ENCODE measurements at places on chromosomes 3 and 15. TPM values are rescaled to one million over a fixed set of nuclear protein-coding genes. Genes with fewer than 3 reads are reported as not detected.

Gene TP63
- total RNA-seq, result 0.06 TPM

Gene COLQ
- total RNA-seq, result 0.27 TPM

Gene GOLGA6L25
- total RNA-seq, result not detected

Gene GRAMD2A
- total RNA-seq, result not detected

Gene PLSCR4
- 2.7 TPM for total RNA-seq

Gene CLDN16
- total RNA-seq, result not detected

Gene OIP5
- 37.5 TPM for total RNA-seq

Gene TLR9
- not detected for total RNA-seq

Gene RTP1
- total RNA-seq, result not detected

Gene NECTIN3
- total RNA-seq, result 66.2 TPM

Gene ADIPOQ
- not detected for total RNA-seq

Gene LYZL4
- not detected for total RNA-seq

Gene ABHD10
- total RNA-seq, result 55.4 TPM

Gene MAP6D1
- total RNA-seq, result 1.9 TPM

Gene CELSR3
- 3.8 TPM for total RNA-seq

Gene INTS14
- 46.5 TPM for total RNA-seq

Gene CTXN2
- not detected for total RNA-seq

Gene VGLL3
- total RNA-seq, result 0.88 TPM

Gene AMIGO3
- total RNA-seq, result 2.0 TPM

Gene RHCG
- not detected for total RNA-seq

Gene ALPK3
- total RNA-seq, result 0.03 TPM

Gene TRIM42
- total RNA-seq, result not detected

Gene ACVR2B
- 1.9 TPM for total RNA-seq

Gene DOCK3
- 1.4 TPM for total RNA-seq

Gene GOLGA6B
- 0.18 TPM for total RNA-seq

Gene HRH1
- 16.7 TPM for total RNA-seq

Gene GOLGA6L7
- total RNA-seq, result not detected

Gene IRAK2
- total RNA-seq, result 9.1 TPM

Gene ZDHHC23
- 3.9 TPM for total RNA-seq

Gene SMCO1
- 0.14 TPM for total RNA-seq

Gene CIB2
- total RNA-seq, result 0.08 TPM

Gene NANOGP8
- total RNA-seq, result not detected

Gene ZBTB47
- total RNA-seq, result 13.0 TPM

Gene DAPK2
- not detected for total RNA-seq

Gene CKMT1B
- total RNA-seq, result 0.20 TPM

Gene ARPIN
- total RNA-seq, result 3.1 TPM

Gene DNAJC19
- 126 TPM for total RNA-seq

Gene NUP210
- 0.39 TPM for total RNA-seq

Gene A4GNT
- total RNA-seq, result not detected

Gene TMEM108
- 0.27 TPM for total RNA-seq

Gene ABHD17C
- total RNA-seq, result 4.0 TPM

Gene XCR1
- total RNA-seq, result not detected

Gene PIGZ
- total RNA-seq, result 0.67 TPM

Gene CXCR6
- total RNA-seq, result not detected

Gene MEF2A
- total RNA-seq, result 18.1 TPM

Gene CKMT1A
- total RNA-seq, result not detected

Gene DNAH12
- total RNA-seq, result not detected
